ENCODE measurements at places on chromosomes 16 and 17.

- DNase-seq = peak; percentile 14
Observed at GRCh38 chr16:48811478-48811877, 201.5 kb upstream of the N4BP1 start.

GRCh38 chr17:80265205-80266068 is 4.8 kb downstream of the RNF213 start:
- peak; percentile 73 for DNase-seq

DNA sequence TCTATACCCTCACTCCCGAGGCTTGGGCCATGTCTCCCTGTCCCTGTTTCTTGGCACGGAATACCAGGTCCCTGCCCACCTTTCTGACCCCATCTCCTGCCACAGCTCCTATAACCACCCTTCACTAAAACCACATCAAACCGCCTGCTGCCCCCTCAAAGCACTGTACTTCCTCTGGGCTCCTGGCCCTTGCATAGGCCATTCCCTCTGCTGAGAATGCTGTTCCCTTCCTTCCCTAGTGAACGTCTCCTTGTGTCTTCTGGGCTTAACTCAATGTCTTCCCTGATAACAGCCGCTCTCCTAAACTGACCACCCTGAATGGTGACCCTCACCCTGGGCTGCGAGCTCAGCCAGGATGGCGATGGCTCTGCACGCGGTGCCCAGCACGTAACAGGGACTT is 10.7 kb downstream of the AANAT start:
- no peak for DNase-seq

DNA sequence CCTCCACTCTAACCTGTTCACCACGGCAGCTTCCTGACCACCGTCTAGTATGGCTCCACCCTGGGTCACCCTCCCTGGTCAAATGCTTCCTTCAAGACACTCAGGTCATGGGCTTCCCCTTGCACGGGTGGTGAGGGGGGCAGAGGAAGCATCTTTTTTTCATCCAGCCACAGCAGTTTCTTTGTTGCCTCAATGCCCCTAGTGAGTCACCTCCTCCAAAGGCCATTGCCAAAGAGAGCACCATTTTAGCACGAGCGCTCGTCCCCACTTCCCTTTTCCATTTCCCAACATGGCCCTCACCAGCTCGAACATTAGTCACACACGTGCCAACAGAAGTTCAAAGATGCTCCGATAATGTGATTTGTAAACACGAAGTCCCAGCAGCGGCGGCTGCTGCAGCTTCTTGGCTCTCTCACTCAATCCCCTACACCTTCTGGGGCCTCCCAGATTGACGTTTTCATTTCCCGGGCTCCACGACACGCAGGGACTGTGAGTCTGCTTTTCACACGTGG is 134.6 kb downstream of the GAS7 start:
- no peak for DNase-seq

DNA sequence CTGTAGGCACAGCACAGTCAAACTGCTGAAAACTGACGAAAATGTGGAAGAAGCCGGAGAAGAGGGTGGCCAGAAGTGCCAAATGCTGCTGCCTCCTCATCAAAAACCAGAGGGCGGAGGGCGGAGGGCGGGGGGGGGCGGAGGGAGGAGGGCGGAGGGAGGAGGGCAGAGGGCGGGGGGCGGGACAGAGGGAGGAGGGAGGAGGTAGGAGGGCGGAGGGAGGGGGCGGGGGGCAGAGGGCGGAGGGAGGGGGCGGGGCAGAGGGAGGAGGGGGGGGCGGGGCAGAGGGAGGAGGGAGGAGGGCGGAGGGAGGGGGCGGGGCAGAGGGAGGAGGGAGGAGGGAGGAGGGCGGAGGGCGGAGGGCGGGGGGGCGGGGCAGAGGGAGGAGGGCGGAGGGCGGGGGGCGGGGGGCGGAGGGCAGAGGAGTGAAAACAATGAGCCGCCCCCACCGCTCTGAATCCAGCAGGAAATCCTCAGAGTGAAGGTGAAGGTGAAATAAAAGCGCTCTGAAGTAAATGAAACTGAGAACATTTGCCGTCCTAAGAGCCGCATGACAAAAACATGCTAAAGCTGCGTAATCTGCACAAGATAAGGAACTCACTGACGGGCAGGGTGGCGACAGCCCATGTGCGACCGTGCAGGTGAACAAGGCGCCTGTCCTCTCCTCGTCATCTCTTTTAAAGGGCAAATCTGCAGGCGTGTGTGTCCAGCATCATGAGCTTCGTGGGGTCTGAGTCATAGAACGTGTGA is 22.6 kb upstream of the CBFA2T3 start:
- DNase-seq = no peak

DNA sequence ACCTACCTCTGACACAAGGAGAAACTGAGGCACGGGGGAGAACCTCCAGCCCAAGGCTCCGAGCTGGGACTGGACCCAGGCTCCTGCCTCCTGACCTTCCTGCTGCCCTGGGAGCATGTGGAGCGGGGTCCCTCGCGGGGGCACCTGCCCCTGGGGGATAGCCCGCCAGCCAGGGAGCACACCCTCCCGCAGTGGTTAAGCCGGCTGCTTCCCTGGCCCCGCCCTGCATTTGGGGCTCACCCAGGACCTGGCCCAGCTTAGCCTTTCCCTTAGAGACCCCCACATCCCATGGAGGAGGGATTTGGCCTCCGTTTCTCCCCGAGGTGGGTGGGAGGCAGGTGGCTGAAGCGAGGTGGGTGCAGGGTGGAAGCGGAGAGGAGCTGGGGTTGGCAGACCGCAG is 1.8 kb upstream of the CDH15 start:
- no peak for DNase-seq

- no peak for DNase-seq
Observed at GRCh38 chr16:54030451-54030850, 256.1 kb downstream of the IRX3 start.

DNA sequence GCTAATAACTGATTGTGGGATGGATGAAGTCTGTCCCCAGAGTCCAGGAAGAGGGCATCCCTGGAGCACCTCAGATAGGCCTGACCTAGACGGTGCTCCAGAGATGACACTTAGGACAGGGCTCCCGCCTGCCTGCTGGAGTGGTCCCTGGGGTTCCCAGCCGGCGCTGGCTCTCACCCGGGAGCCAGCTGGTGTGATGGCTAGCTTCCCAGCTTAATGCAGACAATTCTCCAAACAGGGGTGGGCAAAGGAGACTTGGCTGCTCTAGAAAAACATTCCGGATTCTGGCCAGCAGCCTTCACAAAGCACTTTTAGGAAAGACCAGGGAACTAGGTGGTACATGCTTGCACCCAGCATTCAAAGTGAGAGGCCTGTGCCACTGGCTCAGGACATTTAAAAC is 18.6 kb downstream of the ACE start:
- DNase-seq = no peak

- peak; percentile 48 for DNase-seq
Observed at GRCh38 chr16:27366687-27367460, 35.1 kb upstream of the IL21R start.

GRCh38 chr17:27986805-27987684 is 55.4 kb upstream of the NLK start:
- DNase-seq = no peak

- no peak for DNase-seq
Observed at GRCh38 chr17:63526861-63527260, 3.7 kb downstream of the KCNH6 start.

DNA sequence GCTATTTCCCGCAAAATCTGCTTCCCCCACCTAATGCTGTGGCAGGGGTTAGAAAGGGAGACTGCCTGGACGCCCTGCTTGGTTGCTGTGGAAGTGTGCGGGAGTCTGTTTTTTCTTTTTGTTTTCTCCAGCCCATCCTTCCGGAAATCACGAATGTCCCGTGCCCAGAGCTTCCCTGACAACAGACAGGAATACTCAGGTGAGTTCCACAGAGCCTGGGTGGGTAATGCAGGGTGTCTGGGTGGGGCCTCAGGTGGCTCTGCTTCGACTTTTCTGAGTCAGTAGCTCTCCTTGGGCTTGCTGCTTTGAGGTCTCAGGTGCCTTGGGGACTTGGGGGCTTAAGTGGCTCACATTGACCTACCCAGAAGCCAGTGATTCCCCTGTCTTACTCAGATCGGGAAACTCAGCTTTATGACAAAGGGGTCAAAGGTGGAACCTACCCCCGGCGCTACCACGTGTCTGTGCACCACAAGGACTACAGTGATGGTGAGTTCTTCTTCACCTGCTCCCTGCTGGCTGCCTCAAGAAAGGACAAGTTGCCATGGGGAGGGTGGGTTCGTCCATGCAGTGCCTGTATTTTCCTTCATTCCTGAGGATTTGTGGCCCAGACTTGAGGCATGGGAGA is 11.4 kb downstream of the LIMD2 start:
- DNase-seq = peak; percentile 54

DNA sequence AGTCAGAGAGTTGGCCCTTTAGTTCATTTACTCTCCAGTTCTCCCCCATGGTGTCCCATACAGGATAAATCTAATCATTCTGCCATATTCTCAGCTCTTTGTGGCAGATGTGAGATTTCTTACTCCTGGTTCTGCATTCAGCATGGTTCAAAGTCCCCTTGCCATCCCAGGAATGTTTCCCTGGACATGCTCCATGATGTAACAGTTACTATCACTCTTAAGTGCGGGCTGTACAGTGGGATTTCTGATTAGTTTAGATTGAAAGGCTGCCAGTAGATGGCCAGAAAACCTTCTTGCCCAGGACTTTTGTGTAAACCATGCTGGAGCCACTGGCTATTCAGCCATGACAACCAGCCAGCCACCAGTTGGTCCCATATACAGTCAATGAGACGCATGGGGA is 10.4 kb downstream of the KRT37 start:
- DNase-seq = no peak

GRCh38 chr16:66832661-66833305 is 2.0 kb upstream of the NAE1 start:
- DNase-seq = no peak
